ENCODE measurements at places on chromosomes 7 and 10.

DNA sequence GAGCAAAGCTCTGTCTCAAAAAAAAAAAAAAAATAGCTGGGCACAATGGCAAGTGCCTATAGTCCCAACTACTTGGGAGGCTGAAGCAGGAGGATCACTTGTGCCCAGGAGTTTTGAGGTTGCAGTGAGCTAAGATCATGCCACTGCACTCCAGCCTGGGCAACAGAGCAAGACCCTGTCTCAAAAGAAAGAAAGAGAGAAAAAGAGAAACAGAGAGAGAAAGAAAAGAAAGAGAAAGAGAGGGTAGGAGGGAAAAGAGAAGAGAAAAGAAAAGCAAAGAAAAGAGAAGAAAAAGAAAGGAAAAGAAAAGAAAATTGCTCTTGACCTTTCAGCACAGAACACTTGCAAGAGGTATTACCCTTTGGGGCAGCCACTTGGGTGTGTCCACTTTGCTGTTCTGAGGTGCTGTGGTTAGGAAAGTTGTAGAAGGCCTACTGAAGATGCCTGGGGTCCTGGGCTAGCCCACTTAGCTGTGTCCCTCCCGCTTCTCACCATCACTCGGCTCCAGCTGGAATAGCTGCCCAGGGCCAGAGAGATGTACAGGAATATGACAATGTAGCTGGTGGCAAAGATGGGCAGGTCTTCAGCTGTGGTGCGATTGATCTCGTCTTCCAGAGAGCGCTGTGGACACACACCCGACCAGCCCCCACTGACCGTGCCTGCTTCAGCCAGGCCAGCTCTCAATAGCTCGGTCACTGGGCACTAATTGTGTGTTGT is 5.6 kb downstream of the NPC1L1 start:
- no peak overlapping the region for H3K4me3 ChIP-seq
- DNase-seq: no peak
- H3K4me1 ChIP-seq: peaks cover 6% of the 10 kb centered on the region
- no peak overlapping the region for H3K27ac ChIP-seq
- H3K27me3 ChIP-seq: no peaks in the 10 kb centered on the region

DNA sequence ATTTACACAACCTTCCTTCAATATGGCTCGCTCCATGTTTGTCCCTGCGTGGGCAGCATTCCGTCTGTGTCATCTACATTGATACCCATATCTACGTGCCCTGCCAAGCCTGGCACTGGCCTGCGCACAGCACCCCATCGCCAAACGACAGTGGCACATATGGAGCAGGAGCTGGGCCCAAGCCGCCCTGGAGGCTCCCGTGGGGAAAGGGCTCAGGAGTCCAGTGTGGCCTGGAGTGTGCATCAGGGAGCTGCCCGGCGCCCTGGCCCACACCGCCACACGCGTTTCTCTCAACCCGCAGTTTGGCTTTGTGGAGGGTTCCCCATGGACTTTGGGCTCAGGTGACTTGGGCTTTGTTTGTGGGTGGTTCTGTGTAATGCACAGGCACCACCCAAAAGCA is 273.2 kb downstream of the PTPRN2 start:
- no peaks in the 10 kb centered on the region for H3K36me3 ChIP-seq
- no peak overlapping the region for H3K27ac ChIP-seq
- no peaks in the 10 kb centered on the region for H3K4me1 ChIP-seq
- no peak overlapping the region for H3K4me3 ChIP-seq

GRCh38 chr10:98402931-98403718 is 11.9 kb downstream of the PYROXD2 start:
- peaks cover 24% of the 10 kb centered on the region for H3K4me1 ChIP-seq
- H3K27ac ChIP-seq: peak overlapping the region; percentile 80
- H3K4me3 ChIP-seq: no peak overlapping the region

- no peak overlapping the region for H3K4me3 ChIP-seq
- DNase-seq: no peak
- no peaks in the 10 kb centered on the region for H3K27me3 ChIP-seq
- H3K4me1 ChIP-seq: no peaks in the 10 kb centered on the region
- no peaks in the 10 kb centered on the region for H3K36me3 ChIP-seq
- no peak overlapping the region for H3K27ac ChIP-seq
These were observed 114.9 kb upstream of the GPR26 start for GRCh38 chr10:123551259-123551658.

- no peaks in the 10 kb centered on the region for H3K4me1 ChIP-seq
- no peaks in the 10 kb centered on the region for H3K27me3 ChIP-seq
- H3K4me3 ChIP-seq: no peak overlapping the region
- no peak for DNase-seq
These were observed 741.2 kb upstream of the ZWINT start for GRCh38 chr10:57102236-57102635.

- no peak overlapping the region for H3K27ac ChIP-seq
- no peaks in the 10 kb centered on the region for H3K36me3 ChIP-seq
- H3K4me3 ChIP-seq: no peak overlapping the region
- H3K4me1 ChIP-seq: no peaks in the 10 kb centered on the region
These were observed 10.8 kb upstream of the OR6V1 start for GRCh38 chr7:143041346-143041745.

DNA sequence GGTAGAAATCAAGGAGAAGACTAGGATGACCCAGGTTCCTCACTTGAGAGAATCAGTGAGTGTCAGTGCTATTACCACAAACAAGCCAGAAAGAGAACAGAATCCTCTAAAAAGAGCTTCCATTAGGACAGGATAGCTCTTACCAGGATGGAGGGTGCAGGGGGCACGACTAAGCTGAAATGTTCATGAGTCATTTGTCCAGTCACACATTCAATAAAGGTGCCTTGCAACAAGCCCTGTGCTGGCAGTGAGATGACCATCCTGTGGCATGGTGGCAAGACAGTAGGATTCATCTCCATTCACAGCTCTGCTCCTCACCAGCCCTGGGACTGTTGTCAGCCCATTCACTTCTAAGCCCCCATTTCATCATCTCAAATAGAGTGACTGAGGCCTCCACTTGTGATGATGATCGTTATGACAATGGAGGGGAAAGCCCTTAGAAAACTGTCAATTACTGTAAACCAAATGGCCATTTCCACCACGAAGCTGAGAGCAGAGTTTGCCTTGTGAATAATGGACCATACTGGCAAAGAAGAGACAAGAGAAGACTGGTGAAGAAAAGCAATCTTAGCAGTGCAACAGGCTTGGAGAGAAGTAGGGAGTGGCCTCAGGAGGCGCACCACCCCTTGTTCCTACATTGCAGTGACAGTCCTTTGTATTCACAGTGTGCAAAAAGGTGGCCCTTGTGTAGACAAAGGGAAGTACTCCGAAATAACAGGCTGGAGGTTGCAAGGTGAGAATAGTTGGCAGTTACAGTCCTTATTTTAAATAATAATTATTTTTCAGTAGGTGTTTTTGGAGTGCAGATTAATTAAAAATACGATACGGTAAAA is 9.0 kb upstream of the WIPF3 start:
- H3K27ac ChIP-seq: no peak overlapping the region
- peaks cover 3% of the 10 kb centered on the region for H3K27me3 ChIP-seq
- DNase-seq: no peak
- no peak overlapping the region for H3K4me3 ChIP-seq
- no peaks in the 10 kb centered on the region for H3K4me1 ChIP-seq

GRCh38 chr10:78269060-78269459 is 235.4 kb downstream of the RPS24 start:
- DNase-seq: no peak
- no peak overlapping the region for H3K4me3 ChIP-seq
- H3K27me3 ChIP-seq: no peaks in the 10 kb centered on the region

DNA sequence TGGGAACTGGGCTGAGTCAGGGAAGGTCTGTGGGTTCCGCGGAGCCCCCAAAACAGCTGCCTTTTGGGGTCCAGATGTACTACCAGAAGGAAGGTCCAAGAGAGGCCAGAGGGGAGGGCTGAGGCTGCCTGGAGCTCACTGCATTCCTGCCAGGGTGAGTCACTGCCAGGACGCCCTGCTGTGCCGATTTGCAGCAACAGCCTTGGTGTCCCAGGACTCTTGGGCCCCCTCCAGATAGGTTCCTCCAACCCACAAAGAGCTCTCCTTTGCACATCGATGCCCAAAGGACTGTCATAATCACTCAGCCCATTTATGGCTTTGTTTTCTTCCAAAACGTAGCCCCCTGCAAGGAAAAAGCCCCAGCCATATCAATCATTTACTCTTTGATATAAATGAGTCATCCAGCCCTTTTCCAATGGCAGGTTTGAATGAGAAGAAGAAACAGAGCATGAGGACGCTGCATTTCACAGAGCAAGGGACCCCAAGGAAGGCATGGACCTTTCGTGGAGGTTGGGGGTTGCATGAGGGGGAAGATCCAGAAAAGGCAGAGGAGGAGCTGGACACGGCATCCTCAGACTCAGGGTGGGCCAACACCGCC is 32.2 kb upstream of the COL13A1 start:
- DNase-seq: peak; percentile 84
- H3K4me1 ChIP-seq: peaks cover 16% of the 10 kb centered on the region
- H3K27ac ChIP-seq: no peak overlapping the region
- no peak overlapping the region for H3K4me3 ChIP-seq
- H3K36me3 ChIP-seq: no peaks in the 10 kb centered on the region
- H3K27me3 ChIP-seq: peaks cover 4% of the 10 kb centered on the region
